ENCODE measurements at places on chromosomes 4 and X.

DNA sequence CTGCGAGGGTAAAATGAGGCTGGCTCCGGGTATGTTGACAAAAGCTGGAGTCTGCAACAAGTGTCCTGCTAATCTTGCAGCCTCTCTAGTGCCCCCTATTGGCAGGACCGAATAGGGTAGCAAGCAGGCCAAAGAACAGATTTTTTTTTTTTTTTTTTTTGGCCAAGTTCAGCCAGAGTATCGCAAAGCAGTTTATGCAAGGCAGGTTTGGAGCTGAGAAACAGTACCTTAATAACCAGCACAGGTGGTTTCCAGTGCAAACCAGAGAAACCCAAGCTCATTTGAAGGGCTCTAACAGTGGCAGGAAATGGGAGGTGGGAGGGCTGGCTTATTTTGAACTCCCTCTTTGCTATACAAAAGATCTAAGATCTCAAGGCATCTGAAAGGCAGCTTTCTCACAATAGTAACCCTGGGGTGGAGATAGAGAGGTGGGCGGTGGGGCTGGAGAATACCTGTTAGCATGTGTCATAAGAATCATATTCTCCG, 38.2 kb upstream of the OCIAD2 start:
- H3K27me3 ChIP-seq: no peaks in the 10 kb centered on the region
- H3K36me3 ChIP-seq: no peaks in the 10 kb centered on the region
- H3K4me3 ChIP-seq: no peak overlapping the region
- no peak for DNase-seq
- H3K27ac ChIP-seq: no peak overlapping the region
- no peaks in the 10 kb centered on the region for H3K4me1 ChIP-seq

DNA sequence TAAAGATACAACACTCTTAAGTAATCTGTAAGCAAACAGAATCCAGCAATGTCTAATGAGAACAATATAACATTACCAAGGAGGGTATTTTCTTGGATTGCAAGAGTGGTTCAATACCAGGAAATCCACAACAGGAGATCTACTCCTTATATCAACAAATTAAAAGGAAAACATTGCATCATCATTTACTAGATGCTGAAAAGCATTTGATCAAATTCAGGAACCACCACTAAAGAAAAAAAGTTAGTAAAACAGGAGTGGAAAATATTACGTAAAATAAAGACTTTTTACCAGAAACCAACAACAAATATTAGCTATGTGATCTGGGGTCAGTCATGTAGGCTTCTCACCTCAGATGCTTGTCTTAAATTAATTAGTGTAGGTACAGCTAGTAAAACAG, 66.8 kb upstream of the MAB21L2 start:
- DNase-seq: no peak
- no peaks in the 10 kb centered on the region for H3K4me1 ChIP-seq
- H3K36me3 ChIP-seq: no peaks in the 10 kb centered on the region
- no peak overlapping the region for H3K4me3 ChIP-seq
- H3K27me3 ChIP-seq: no peaks in the 10 kb centered on the region

GRCh38 chr4:158807691-158808090, 38.9 kb downstream of the FNIP2 start:
- peak overlapping the region; percentile 46 for H3K4me3 ChIP-seq
- H3K27ac ChIP-seq: peak overlapping the region; percentile 78
- no peaks in the 10 kb centered on the region for H3K27me3 ChIP-seq
- H3K36me3 ChIP-seq: no peaks in the 10 kb centered on the region
- no peak for DNase-seq
- H3K4me1 ChIP-seq: peaks cover 10% of the 10 kb centered on the region

DNA sequence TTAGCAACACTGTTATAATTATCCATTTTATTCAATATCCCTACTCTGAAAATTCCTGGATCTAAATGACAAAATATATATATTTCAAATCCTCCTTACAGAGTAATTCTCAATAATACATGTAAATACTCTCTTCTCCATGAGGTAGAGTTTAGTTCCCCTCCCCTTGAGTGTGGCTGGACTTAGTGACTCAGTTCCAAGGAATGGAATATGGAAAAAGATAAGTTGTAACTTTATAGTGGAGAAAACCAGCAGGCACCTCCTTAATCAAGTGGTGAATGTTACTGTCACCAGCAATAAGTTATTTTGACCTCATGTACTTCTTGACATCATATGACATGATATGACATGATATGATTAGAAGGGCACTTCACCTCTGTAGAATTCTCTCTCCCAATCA, 302.0 kb downstream of the RAB28 start:
- no peak overlapping the region for H3K27ac ChIP-seq
- no peaks in the 10 kb centered on the region for H3K27me3 ChIP-seq
- DNase-seq: no peak
- no peak overlapping the region for H3K4me3 ChIP-seq
- H3K4me1 ChIP-seq: no peaks in the 10 kb centered on the region

DNA sequence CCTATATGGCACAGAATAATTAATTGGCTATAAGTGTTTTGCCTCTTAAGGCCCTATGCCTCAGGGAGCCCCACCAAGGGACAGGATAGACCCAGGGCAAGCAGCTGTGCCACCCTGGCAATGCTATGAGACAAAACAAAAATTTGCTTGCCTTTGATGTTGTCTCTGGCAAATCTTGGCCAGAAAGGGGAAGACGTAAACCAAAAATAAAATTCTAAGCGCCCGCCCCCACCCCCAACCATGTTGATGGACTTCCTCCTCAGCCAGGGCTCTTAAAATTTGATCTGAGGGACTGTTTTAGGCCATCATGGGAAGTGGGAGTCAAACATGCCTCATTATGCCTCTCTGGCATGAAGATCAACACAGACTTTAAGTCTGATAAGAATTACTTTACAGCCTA, 130.5 kb upstream of the APOOL start:
- H3K36me3 ChIP-seq: no peaks in the 10 kb centered on the region
- no peak overlapping the region for H3K27ac ChIP-seq
- no peak overlapping the region for H3K4me3 ChIP-seq
- no peaks in the 10 kb centered on the region for H3K27me3 ChIP-seq

DNA sequence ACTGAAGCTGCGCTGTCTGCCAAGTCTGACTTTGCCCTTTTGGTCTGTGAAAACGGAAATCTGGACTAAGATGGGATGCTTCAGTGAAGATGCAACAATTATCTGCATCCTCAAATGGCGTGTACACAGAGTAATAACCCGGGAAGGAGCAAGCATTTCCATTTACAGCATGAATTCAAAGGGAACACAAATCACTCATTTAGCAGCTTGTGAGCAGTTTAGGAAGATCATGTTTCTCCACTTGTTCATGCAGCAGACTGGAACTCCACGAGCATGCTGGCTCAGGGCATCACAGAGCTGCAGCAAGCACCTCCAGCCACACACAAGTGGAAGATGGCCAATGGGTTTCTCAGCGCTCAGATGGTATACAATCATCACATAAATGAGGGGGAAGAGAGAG, 175.5 kb downstream of the NLGN4X start:
- H3K4me3 ChIP-seq: no peak overlapping the region
- H3K27ac ChIP-seq: no peak overlapping the region
- DNase-seq: peak; percentile 47

DNA sequence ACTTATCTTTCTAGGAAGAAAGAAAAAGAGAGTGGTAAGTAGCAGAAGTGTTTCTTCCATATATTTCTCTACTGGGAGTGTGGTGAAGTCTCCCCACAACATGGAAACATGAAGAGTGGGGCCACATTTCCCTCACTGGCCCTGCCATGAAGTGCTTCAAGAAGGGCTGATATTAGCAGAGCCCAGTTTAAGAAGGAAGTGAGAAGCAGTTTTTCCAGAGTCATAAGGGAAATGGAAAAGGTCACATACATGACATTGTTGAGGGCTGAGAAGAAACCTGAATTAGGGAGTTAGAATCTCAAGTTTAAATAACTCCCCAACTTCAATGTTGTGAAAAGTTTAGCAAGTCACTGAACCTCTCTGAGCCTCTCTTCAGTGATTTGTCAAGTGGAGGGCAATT, 171.9 kb upstream of the RBPJ start:
- no peak for DNase-seq
- H3K27me3 ChIP-seq: no peaks in the 10 kb centered on the region
- H3K27ac ChIP-seq: no peak overlapping the region
- no peak overlapping the region for H3K4me3 ChIP-seq

- no peaks in the 10 kb centered on the region for H3K4me1 ChIP-seq
- peak overlapping the region; percentile 42 for H3K4me3 ChIP-seq
- H3K27me3 ChIP-seq: no peaks in the 10 kb centered on the region
- H3K36me3 ChIP-seq: no peaks in the 10 kb centered on the region
- H3K27ac ChIP-seq: no peak overlapping the region
These were observed 14.1 kb downstream of the RAB40AL start for GRCh38 chrX:102950908-102951866.

GRCh38 chr4:14529653-14530052, 472.6 kb upstream of the CPEB2 start:
- no peak overlapping the region for H3K27ac ChIP-seq
- no peaks in the 10 kb centered on the region for H3K36me3 ChIP-seq
- H3K27me3 ChIP-seq: no peaks in the 10 kb centered on the region
- no peak for DNase-seq

- H3K27ac ChIP-seq: no peak overlapping the region
- H3K4me1 ChIP-seq: no peaks in the 10 kb centered on the region
- H3K27me3 ChIP-seq: no peaks in the 10 kb centered on the region
- H3K36me3 ChIP-seq: no peaks in the 10 kb centered on the region
These were observed 47.9 kb downstream of the ARHGAP24 start for GRCh38 chr4:85522836-85523235.

- no peak overlapping the region for H3K27ac ChIP-seq
- H3K4me3 ChIP-seq: no peak overlapping the region
- no peaks in the 10 kb centered on the region for H3K27me3 ChIP-seq
- H3K36me3 ChIP-seq: no peaks in the 10 kb centered on the region
- DNase-seq: peak; percentile 73
These were observed 118.5 kb downstream of the BTC start for GRCh38 chr4:74675673-74676279.

DNA sequence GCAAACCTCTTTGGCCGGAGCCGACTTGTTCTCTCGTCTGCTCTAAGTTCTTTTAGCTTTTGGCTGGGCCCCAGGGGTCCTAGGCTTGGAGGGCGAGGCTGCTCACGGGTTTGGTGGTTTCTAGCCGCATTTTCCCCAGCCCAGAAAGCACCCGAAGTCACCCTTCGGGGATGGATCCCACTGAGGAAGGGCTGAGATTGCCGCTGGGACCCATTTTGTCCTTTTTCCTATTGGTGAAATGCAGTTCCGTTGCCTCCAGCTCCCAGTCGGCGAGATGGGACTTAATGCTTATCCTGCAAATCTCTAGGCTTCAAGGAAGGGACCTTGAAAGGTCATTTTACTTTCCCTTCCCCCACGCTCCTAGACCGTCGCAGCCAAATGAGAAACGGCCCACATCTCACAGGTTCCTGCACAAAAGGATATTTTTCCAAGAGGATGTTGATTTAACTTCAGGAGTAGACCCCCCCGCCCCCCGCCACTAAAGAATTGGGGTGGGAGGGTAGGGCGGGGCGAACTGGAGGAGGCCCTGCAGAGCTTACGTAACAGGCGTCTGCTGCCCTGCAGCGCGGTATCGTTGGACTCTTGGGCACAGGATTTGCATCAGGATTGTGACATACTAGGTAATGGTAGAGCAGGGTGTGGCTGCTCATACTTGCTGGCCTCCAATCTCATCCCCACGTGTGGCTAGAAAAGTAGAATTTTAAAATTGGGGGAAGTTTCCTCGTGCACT, 564 bp downstream of the PGK1 start:
- peak; percentile 81 for DNase-seq
- no peaks in the 10 kb centered on the region for H3K27me3 ChIP-seq
- H3K4me3 ChIP-seq: peak overlapping the region; percentile 98
- H3K27ac ChIP-seq: peak overlapping the region; percentile 98
- no peaks in the 10 kb centered on the region for H3K36me3 ChIP-seq

DNA sequence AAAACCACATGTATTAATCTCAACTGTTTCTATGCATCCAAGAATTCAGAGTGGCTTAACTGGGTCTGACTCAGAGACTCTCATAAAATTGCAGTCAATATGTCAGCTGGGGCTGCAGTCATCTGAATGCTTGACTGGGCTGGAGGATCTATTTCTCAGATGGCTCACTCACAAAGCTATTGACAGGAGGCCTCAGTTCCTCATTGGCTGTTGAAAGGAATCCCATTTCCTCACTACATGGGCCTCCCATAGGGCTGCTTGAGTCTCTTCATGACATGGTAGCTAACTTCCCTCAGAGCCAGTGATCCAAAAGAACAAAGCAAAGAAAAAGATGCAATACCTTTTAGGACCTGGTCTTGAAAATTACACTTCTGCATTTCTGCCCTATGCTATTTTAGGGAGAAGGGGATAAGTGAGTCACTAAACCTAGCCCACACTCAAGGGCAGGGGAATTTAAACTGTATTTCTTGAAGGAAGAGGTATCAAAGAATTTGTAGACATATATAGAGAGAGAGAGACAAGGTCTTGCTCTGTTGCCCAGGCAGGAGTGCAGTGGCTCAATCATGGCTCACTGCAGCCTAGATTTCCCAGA, 9.8 kb downstream of the SCFD2 start:
- H3K27me3 ChIP-seq: no peaks in the 10 kb centered on the region
- no peak overlapping the region for H3K27ac ChIP-seq
- no peaks in the 10 kb centered on the region for H3K4me1 ChIP-seq
- DNase-seq: no peak
- no peak overlapping the region for H3K4me3 ChIP-seq

- no peaks in the 10 kb centered on the region for H3K36me3 ChIP-seq
- H3K27me3 ChIP-seq: no peaks in the 10 kb centered on the region
- H3K4me3 ChIP-seq: no peak overlapping the region
- no peak overlapping the region for H3K27ac ChIP-seq
- DNase-seq: no peak
These were observed 127.7 kb downstream of the IRF2 start for GRCh38 chr4:184346682-184347081.

- no peak for DNase-seq
- no peak overlapping the region for H3K27ac ChIP-seq
- no peaks in the 10 kb centered on the region for H3K27me3 ChIP-seq
- no peaks in the 10 kb centered on the region for H3K4me1 ChIP-seq
- no peaks in the 10 kb centered on the region for H3K36me3 ChIP-seq
These were observed 35.9 kb upstream of the PTPN13 start for GRCh38 chr4:86558258-86558657.

DNA sequence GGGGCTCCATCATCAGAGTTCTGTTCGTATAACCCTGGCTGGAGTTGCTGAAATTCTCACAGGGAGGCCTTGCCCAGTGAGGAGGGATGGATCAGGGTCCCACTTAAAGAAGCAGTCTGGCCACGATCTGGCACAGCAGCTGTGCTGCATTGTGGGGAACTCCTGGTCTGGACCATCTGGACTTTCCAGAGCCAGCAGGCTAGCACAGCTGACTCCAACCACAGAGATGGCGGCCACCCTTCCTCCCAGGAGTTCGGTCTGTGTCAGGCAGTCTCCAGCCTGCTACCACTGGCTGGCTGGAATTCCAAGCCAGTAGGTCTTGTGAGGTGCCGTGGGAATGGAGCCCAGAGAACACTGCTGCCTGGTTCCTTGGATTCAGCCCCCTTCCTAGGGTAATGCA, 62.0 kb downstream of the SLAIN2 start:
- H3K36me3 ChIP-seq: peaks cover 4% of the 10 kb centered on the region
- no peaks in the 10 kb centered on the region for H3K27me3 ChIP-seq
- no peak for DNase-seq
- H3K4me1 ChIP-seq: no peaks in the 10 kb centered on the region

DNA sequence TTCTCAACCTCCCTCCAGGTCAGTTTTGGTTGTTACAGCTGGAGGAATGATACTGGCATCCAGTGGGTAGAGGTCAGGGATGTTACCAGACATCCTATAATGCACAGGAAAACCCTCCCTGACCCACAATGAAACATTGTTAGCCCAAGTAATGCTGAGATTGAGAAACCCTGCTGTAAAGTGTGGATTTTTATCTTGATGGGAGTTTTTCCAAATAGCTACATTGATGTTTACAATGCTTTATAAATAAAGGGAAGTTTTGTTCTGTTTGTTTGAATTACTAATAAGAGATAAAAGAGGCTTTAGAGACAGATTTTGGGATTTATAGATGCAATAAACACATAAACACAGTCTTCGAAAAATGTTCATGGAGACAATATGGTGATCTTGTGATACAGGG, 194.0 kb upstream of the NUDT6 start:
- no peak for DNase-seq
- H3K36me3 ChIP-seq: no peaks in the 10 kb centered on the region
- H3K4me3 ChIP-seq: no peak overlapping the region

Data from kidney (tissue), 22 donors.